ENCODE measurements at places on chromosomes 12 and 14. TPM values are rescaled to one million over a fixed set of nuclear protein-coding genes. Genes with fewer than 3 reads are reported as not detected.

HOXC4 gene
- total RNA-seq = 0.61 TPM

APOF gene
- not detected for total RNA-seq

- DNase-seq = no peak
Measured at GRCh38 chr14:81129242-81129641, 91.5 kb downstream of the GTF2A1 start.

DNA sequence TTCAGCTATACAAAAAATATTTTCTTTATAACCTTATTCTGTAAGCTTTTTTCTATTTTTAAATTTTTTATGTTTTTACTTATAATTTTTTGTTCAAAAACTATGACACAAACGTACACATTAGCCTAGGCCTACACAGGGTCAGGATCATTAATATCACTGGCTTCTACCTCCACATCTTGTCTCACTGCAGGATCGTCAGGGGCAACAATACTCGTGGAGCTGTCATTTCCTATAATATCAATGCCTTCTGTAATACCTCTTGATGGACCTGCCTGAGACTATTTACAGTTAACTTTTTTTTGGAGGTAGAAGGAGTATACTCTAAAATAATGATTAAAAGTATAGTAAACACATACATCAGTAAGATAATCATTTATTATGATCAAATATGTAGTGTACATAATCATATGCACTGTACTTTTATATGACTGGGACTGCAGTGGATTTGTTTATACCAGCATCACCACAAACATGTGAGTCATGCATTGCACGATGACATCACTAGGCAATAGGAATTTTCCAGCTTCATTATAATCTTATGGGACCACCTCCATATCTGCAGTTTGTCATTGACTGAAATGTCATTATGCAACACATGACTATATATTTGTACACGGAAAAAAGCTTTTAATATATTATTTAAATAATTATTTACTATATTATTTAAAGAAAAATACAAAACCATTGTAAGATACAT lies 18.5 kb upstream of the PMCH start:
- no peak for DNase-seq

DNA sequence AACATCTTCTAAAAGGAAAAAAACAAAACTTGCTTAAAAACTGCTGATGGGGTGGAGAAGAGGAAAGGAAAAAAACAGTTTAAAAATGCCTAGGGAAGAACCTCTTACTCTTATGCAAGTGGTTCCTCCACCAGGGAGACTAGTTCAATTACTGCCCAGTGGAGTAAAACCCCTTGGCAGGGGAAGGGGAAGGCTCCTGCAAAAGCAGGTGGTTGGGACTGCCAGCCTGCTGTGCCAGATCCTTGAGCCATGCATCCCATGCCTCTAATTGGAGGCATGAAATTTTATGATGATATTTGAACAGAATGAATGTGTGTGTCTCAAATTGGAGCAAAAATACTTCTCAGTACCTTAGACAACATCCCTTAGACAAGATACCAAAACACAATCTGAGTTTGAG lies 118.8 kb downstream of the FSCB start:
- DNase-seq = no peak

- DNase-seq = no peak
Measured at GRCh38 chr12:97306147-97306546, 156.5 kb upstream of the RMST start.

- no peak for DNase-seq
Measured at GRCh38 chr12:16499611-16500010, 106.4 kb downstream of the LMO3 start.

- no peak for DNase-seq
Measured at GRCh38 chr14:88242446-88242845, 80.6 kb downstream of the KCNK10 start.

DNA sequence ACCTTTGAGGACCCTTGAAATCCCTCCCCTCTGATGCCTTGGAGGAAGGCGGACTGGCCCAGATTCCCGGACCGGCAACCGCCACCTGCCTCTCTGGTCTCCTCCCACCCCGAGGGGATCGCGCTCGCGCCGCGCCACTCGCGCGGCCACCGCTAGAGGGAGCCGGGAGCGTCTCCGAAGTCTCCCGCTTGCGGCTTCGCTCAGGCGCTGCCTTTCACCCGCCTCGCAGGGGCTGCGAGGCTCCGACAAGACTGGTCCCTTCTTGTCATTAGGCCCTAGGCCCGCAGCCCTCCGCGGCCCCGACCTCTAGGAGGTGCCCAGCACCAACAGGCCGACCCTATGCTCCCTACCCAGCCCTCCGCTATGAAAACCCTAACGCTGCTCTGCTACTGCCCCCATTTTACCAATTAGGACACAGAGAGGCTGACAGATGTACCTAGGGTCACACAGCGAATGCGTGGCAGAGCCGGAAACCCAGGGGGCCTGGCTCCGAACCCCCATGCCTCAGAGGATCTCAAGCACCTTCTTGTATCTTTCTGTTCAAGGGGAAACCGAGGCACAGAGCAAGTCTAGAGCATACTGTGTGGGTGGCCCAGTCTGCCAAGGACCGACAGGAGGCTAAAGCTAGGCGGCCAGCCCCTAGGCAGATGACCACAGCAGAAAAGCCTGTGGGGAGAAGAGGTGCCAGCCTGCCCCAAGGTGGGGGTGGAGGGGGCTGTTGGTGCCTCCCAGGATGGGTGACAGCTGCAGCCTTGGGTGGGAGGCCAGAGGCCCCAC lies 21.4 kb upstream of the VSX2 start:
- DNase-seq = peak; percentile 45

DNA sequence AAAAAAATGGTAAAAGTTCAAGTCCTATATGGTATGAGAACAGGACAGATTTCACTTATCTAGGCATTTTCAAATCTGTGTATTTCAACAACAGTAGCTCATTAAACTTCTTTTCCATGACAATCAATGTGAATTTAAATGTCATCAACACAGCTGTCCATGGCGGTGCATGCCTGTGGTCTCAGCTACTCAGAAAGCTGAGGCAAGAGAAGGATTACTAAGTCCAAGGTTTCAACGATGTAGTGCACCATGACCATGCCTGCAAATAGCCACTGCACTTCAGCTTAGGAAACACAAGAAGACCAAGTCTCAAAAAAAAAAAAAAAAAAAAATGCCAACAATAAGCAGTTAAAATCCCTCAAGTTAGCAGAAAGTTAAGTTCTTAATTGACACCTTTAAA lies 214.6 kb downstream of the C12orf50 start:
- no peak for DNase-seq
